ENCODE measurements at places on chromosomes 7 and 10.

DNA sequence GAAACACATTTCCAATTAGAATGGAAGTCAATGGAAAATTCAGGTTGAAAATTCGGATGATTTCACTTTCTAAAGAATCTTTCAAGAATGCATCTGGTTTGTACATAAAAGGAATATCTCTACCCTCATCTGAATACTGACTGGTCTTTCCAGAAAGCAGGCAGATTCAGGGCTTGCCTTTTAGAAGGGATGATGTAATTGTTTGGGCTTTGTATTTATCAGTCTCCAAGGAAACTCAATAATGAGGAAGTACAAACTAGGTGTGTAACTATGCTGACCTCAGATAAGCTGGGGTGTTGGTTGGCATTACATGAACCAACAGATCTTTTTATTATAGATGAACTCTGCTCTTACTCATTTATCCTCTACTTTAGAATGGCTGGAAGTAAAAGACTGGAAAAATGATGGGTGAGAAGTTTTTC is 24.1 kb downstream of the PDLIM1 start:
- peak; percentile 99 for ATAC-seq

- ATAC-seq: peak; percentile 35
Measured at GRCh38 chr10:53598914-53599313, 826.3 kb upstream of the MBL2 start.

- no peak for ATAC-seq
Measured at GRCh38 chr10:43205681-43206390, 61.0 kb downstream of the RASGEF1A start.

DNA sequence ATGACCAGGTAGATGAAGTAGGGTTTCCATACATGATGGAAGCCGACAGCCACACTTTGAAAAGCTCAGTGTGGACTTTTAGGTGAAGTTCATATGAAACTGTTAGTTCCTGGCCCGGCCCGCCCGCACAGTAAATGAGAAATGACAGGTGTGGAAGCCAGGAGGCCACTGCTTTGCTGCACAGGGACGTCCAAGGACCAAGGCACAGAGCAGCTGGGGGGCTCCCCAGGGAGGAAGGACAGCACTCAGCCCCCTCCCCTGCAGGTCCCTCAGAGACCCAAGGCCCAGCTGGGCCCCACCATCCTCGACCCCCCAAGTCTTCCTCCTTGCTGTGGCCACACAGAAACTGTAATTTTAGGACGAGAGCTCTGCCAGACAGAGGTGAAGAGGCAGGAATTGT is 219.2 kb downstream of the PTPRN2 start:
- no peak for ATAC-seq

GRCh38 chr10:110398419-110399105 is 93.8 kb upstream of the SMNDC1 start:
- peak; percentile 97 for ATAC-seq

DNA sequence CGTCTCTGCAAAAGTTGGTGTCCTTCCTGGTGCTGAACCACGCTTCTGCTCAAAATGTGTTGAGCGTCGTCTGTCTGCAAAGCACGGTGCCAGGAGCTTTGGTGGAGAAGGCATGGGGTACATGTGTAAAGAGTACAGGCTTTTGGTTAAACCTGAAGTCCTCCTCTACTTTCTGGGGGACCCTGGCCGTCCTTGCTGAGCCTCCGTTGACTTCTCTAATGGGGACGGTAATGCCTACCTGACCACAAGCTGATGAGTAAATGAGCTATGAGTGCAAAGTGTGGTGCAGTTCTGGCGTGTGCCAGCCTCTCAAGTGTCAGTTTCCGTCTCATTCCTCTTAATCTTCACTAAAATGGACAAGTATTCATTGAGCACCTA is 527 bp upstream of the HERPUD2 start:
- no peak for ATAC-seq

- ATAC-seq: no peak
Measured at GRCh38 chr10:122188706-122189105, 82.4 kb upstream of the BTBD16 start.

- no peak for ATAC-seq
Measured at GRCh38 chr7:84950836-84951235, 236.0 kb downstream of the SEMA3D start.

DNA sequence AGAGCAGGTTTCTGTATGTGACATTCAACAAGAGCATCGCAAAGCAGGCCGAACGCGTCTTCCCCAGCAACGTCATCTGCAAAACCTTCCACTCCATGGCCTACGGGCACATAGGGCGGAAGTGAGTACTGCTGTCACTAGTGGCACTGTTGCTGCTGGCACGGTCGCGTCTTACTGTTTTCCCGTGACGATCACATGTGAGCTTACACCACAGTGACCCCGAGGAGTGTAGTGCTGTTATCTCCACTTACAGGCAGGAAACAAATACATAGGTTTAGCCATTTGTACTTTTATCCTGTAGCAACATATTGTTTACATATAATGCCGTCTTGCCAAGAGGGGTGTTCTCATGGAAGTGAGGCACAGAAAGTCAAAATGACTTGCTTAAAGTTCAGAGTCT is 25.4 kb downstream of the FBH1 start:
- no peak for ATAC-seq

- ATAC-seq: no peak
Measured at GRCh38 chr10:4982764-4983226, 19.6 kb downstream of the AKR1C1 start.

DNA sequence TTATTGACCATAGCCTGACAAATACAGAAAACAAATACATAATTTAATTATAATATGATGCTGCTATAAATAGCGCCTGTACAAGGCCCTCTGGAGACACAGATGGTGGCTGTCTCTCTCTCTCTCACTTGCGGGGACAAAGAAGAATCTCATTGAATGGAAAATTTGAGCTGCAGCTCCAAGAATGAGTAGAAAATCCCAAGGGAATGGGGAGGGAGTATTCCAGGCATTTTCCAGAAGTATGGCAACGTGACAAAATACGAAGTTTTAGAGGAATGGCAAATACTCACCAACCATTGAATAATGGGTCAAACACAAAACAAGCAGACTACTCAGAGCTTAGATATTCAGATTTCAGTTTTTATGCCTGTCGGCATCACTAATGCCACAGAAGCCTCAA is 179.9 kb downstream of the NRP1 start:
- ATAC-seq: no peak

DNA sequence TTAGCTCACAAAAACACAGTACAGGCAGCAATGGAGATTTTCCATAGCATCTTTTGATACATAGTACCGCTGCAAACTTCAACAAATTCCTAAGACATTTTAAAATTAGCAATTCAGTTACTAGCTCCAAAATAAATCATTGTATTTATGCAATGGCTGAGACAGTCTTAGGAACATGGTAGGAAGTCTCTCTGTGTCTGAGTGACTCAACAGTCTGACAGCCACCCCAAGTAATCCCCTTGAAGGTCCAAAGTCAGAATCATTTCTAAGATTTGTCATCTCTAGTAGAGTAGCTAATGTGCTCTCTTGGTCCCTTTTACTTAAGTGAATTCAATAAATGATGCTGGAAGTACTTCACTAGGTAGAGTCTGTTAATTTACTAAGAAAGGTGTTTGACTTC is 93.8 kb upstream of the NOBOX start:
- peak; percentile 19 for ATAC-seq
